Activated T-cell treated with anti-CD3 and anti-CD28 coated beads, Interleukin-2, amount 50 U/mL, for 1 hour (primary cell): ENCODE measurements at places on chromosomes 12 and 14.

GRCh38 chr14:87131879-87132278 is 861.1 kb downstream of the GALC start:
- DNase-seq: no peak

DNA sequence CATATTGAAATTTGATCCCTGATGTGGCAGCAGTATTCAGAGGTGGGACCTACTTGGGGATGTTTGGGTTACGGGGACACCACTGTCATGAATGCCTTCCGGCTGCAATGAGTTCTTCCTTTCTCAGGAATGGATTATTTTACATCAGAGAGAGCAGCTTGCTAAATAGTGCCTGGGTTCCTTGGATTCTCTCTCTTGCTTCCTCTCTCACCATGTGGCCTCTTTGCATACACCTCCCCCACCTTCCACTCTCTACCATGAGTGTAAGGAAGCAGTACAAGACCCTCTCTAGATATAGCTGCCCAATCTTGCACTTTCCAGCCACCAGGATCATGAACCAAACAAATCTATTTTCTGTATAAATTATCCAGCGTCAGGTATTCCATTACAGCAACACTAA is 15.4 kb upstream of the SCAF11 start:
- no peak for DNase-seq

GRCh38 chr12:12839873-12840579 is 26.9 kb downstream of the DDX47 start:
- DNase-seq: no peak

- DNase-seq: no peak
Observed at GRCh38 chr14:56309198-56309597, 191.0 kb downstream of the PELI2 start.

DNA sequence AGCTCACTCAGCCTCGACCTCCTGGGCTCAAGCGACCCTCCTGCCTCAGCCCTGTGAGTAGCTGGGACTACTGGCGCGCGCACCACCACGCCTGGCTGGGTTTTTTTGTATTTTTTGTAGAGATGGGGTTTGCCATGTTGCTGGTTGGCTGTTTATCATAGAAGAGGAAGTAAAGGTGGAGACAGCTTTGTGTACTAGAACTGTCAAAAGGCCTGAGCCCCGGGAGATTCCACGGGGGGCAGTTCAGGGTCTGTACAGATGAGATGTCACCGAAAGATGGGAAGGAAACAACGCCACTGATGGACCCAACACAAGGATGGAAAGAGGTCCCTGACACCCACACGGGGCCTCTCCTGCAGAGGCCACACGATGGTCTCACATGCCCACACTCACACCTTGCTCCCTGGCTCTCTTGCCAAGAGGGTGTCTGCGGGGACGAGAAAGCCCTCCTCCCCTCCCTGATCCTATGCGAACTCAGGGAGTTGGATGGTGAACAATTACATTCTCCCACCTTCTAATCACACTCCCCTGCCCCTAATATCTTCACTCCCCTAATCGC is 66.6 kb downstream of the KDM2B start:
- no peak for DNase-seq

DNA sequence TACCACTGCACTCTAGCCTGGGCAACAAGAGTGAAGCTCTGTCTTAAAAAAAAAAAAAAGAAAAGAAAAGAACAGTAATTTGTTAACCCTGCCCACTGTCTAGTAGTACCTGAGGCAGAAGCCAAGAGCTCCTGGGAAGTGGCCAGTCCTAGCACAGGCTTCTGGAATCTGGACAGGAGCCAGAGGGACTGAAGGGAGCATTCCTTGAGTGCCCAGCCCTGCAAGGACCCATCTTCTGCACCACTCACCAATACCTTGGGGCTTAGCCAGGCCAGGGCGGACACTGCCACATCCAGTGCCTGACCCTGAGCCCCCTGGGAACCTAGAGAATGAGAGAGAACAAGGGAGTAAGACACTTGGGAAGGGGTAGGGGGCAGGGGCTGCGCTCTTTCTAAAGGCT is 33.7 kb downstream of the PARP2 start:
- DNase-seq: no peak

GRCh38 chr12:127150956-127151355 is 1116.0 kb upstream of the TMEM132C start:
- DNase-seq: no peak

DNA sequence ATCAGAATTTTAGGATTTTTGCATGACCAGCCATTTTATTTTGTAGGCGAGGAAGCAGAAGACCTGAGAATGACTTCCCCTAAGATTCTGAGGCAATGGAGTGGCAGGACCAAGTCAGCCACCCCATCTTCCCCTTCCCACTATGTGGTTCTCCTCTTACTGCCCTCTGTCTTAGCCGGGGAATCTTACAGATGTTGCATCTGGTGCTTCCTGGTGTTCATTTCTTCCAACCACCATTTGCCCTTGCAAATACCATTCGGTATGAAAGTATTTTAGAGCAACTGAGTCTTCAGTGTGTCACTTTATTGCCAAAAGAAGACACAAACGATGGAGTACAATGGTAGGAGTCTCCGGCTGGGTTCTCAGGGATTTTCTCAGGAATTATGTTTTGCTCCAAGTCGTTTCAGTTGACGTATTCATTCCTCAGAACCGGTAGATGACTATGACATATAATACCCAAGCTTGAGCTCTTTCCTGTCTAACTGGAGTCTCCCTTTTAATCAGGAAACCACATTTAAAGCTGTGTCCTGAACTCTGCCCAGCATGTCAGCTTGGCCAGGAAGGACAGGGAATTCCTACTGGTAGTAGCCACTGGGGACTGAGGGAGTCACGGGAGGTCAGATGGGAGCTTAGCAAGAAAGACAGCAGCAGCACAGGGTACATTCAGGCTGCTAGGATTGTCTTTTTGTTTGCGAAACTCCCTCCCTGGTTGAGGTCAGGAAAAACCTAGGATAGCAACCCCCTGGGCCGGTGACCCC is 87.0 kb downstream of the SAMD4A start:
- DNase-seq: no peak

DNA sequence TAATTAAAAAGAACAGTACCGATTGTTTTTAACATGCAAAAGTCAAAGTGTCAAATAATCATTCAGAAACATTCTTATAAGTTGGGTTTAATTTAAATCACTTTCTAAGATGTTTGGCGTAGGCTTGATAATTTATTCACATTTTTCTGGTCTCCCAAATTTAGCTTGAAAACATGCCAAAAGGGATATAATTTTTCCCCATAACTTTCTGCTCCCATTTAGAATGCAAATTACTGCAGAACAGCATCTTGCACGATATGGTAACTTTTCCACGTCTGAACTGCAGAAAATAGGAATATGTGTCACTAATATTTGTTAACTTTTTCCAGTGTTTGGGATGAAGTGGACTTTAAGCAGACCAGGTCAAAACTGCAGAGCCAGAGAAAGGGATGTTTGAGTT is 1592.4 kb upstream of the SEL1L start:
- no peak for DNase-seq

- no peak for DNase-seq
Observed at GRCh38 chr14:63547798-63548335, 4.7 kb upstream of the PPP2R5E start.

DNA sequence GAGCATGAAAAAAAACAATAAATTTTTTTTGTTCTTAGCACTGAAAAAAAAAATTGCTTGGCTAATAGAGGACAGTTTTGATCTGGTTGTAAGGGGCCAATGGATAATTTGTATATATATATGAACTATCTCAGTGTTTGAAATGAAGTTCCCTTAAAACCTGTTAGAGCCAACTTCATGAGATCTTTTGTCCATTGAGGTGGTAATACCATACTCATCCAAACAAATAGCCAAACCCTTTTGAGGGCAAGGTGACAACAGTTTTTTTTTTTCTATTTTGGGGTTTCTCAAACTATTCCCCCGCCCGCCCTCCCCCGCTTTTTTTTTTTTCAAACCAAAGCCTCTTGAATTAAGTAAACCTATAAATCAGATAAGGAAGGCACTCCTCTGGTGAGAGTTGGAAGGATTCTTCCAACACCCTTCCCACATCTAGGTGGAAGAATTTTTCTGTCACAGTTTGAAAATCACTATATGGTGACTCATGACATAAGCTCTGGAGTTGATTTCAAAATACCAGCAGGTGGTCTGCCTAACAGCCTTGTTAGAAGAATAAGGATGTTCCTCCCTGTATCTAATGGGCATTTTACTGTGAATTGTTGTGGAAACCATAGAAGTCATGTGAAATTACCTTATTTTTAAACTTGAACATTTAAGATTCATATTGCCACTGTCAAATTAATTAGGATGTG is 10.2 kb downstream of the ARHGAP5 start:
- no peak for DNase-seq

DNA sequence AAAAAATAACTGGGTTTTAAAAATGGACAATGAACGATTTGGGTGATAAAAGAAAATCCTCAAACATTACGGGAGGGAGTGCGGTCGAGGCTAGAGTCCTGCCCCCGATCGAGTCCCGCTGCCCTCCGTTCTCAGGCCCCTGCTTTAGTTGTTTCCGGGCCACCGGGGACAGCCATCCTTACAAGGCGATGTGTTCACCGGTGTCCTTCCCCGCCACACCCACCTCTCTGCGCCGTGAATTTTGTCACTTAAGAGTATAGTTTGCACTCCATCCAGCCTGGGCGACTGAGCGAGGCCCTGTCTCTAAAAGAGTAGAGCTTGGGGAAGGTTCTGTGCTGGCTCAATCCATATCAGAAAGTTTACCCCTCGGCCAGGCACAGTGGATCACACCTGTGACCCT is 2.9 kb downstream of the ULK1 start:
- no peak for DNase-seq

GRCh38 chr14:23657959-23658470 is 21.9 kb downstream of the DHRS2 start:
- no peak for DNase-seq

DNA sequence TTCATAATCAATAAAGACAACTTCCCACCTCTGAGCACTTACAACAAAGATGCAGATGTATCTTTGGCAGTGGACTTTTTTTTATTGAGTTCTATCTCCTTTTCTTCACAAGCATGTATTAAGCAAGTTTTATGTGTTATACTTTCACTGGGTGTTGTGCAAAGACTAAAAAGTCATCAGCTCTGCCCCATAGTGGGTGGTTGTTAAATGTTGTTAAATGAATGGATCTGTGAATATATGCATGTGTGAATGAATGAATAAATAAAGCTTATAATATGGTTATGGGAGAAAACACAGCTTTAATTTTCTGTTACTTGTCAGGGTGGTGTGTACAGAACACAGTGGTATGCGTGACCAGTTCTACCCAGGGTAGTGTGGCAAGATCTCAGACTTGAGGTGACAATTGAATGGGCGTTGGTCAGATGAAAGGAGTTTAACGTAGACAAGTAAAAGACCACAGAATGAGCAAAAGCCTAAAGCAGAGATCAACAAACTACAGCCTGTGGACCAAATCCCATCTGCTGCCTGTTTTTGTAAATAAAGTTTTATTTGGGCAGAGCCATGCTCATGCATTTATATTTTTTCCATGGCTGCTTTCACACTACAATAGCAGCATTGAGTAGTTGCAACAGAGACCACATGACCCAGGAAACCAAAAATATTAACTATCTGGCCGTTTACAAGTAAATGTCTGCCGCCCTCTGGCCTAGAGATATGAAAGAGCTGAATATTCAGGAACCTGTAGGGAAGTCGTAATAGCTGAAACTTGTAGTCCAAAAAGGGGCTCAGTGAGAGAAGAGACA is 207.4 kb upstream of the EEA1 start:
- DNase-seq: no peak

DNA sequence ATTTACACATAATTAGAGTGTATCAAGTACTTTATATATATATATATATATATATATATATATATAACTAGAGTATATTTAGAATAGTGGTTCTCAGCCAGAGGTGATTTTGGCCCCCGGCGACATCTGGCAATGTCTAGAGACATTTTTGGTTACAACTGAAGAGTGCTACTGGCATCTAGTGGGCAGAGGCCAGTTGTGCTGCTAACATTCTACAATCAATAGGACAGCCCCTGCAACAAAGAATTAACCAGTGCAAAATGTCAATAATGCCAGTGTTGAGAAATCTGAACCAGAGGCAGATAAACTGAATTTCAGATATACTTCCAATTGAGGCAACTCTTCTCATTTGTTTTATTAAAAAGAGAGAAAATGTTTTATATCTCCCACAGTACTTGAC is 8.9 kb downstream of the GTF2A1 start:
- no peak for DNase-seq

GRCh38 chr14:95398630-95399547 is 79.2 kb upstream of the CLMN start:
- DNase-seq: no peak

DNA sequence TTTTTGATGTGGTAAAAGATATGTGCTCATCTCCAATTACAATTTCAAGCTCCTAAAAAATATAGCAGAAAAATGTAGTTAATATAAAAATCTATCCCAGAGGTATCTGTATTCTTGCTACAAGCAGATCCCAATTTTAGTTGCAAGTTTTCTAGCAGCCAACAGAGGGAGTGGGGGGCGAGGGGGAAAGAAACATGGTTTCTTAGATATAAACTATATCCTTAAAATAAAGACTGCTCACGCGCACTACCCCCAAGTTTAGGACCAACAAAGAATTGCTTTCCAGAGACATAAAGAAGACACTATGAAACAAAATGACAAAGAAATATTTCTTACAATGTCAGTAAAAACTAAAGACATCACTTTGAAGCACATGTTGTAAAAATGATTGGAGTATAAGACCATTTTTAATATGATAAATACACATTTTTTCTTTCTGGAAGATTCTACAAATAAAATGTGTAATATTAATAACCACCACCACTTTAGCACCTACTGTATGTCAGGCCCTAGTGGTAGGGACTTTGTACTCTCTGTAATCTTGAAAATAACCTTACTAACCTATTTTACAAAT is 5.4 kb downstream of the MAGOHB start:
- no peak for DNase-seq

DNA sequence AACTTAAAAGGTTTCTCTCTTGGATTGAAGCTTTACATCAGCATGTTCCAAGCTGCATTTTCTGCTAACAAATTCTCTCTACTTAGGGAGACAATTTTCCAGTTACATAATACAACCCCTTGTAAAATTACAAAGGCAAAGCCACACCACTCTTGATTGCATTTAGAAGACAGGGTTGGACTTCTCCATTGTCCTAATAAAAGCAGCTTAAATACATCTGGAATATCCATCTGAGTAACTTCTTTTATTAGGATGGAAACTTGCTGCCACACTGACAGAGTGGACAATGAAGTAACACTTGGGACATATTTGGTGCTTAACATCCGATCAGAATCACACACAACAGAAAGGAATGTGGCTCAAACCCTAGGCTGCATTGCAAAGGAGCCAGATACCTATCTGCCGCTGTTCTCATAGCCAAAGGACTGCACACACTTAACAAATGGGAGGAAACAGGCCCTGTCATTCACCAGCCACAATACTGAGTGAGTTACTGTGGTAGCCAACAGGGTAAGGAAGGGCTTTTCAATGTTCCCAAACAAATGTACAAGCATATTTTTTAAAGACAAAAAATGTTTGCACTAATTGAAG is 157.2 kb downstream of the PAX9 start:
- DNase-seq: no peak

DNA sequence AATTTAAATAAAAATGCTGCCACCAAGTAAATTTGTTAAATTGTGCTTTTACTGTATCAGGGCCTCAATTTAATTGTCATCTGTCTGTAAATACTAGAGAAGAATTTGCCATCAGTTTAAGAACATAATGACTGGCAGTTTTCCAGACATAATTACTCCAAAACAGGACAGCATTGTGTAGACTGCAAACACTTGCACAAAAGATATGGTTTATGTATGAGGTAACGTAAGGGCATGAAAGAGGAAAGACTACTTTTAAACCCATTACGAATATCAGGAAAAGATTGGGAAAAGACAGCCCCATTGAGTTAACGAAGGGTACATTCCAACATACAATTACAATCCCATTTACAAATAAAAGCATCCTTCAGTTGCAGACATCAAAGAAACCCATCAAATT is 59.8 kb upstream of the KRR1 start:
- no peak for DNase-seq

- no peak for DNase-seq
Observed at GRCh38 chr14:45610318-45610717, 357.3 kb upstream of the MIS18BP1 start.
